ENCODE measurements at places on chromosomes 6 and 20.

DNA sequence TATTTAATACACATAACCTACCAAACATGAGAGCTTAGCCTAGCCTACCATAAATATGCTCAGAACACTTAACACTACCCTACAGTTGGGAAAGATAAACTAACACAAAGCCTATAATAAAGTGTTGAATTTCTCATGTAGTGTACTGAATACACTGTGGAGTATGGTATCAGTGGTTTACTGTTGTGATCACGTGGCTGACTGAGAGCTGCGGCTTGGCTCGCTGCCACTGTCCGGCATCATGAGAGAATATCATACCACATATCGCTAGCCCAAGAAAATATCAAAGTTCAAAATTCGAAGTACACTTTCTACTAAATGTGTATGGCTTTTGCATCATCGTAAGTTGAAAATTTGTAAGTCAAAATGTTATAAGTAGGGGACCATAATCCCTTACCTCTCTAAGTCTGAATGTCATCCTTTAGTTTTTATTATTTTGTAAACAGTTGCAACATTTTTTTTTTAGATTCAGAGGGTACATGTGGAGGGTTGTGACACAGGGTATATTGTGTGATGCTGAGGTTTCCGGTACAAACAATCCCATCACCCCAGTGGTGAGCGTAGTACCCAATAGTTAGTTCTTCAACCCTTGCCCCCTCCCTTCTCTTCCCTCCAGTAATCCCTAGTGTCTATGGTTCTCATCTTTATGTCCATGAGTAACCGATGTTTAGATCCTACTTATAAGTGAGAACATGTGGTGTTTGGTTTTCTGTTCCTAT, 14.6 kb upstream of the TAAR1 start:
- no peak for DNase-seq

GRCh38 chr20:19654921-19655320, 103.1 kb upstream of the RIN2 start:
- no peak for DNase-seq

GRCh38 chr20:24934101-24934661, 14.9 kb upstream of the CST7 start:
- no peak for DNase-seq

DNA sequence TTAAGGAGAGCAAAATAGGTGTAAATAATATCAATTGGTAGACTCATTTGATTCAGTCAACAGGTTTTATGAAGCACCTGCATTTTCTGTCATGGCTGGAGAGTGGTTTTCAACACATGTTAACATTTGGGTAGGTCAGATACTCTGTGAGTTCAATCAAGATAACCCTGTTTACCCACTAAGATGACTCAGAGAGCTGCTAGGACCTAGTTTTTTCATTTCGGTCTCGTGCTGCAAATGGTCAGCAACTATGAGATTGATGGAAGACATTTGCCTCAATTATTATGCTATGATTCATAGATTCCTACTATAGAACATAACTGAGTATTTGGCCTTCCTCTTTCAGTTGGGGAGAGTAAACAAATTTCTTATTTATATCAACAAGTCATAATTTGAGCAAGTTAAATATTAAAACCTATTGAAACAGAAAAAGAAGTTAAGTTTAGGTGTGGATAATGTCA, 391.4 kb upstream of the CITED2 start:
- no peak for DNase-seq

GRCh38 chr6:159065759-159066329, 21.1 kb upstream of the TAGAP start:
- no peak for DNase-seq

DNA sequence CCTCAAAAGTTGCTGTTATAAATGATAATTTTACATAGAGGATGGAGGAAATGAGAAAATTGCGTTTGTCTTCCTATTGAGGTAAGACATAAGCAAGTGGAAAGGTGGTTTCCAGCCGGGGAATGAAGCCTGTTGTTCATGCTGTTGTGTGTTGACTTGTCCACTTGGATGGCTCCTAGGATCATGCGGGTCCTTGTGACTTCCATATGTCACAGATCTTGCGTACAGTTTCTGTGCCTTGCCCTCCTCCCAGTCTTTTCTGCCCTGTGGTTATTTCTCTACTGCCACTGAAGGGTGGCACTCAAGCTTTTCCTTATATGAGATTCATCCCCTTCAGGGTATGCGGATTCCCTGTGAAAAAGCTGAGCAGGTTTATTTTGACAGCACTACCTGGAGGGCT, 116.6 kb downstream of the CARMIL1 start:
- no peak for DNase-seq

DNA sequence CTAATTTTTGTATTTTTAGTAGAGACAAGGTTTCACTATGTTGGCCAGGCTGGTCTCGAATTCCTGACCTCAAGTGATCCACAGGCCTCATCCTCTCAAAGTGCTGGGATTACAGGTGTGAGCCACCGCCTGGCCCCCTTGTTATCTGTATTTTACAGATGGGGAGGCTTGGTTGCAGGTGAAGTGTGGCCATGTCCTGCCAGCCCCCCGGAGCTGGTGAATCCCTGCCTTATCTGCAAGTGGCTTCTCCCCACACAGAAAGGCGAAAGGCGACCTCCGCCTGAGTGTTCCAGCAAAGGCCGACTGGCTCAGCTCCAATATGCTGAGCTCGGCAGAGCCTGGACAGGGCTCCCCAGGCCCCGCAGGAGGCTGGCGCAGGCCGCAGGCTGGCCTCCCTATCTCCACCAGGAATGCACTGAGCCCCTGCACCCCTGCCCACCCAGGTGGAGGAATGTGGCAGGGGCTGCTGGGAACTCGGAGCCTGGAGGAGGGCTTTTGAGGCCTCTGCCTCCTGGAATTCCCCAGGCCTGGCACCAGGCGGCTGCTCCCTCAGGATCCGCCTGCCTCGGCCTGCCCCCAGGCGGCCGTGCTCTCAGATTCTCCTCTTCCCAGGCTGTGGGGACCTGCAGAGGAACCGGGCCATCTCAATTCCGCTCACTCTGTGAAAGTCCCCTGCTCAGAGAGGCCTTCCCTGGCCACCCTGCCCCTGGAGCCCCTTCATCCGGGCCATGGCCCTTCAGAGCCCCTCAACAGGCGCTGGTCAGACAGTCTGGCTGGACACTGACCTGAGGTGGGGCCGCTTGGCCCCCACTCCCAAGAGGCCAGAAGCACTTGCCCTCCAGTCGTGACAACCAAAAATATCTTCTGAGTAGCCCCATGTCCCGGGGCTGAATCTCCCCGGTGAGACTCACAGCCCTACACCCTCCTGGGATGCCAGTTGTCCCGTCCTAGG, 9.3 kb upstream of the LAMA5 start:
- DNase-seq, result no peak

DNA sequence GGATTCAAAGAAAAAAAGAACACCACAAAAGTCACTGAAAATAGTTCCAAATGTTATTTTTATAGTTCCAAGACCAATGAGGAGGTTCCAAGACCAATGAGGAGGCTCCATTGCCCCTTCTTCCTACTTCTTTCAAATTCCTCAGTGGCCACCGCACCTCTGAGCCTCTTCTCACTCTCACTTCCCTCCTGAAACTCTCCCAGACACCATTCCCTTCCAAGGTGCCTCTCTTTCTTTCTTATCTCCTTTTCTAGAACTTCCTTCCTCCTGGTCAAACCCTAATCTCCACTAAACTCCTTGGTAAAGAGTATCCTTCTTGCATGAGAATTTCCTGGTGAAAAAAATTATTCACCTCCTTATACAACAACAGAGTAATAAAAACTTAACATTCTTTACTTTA, 20.4 kb upstream of the MCUR1 start:
- no peak for DNase-seq

- no peak for DNase-seq
Measured at GRCh38 chr6:12029979-12030737, 18.0 kb downstream of the HIVEP1 start.

- DNase-seq, result no peak
Measured at GRCh38 chr20:17823409-17824144, 123.8 kb downstream of the BANF2 start.

DNA sequence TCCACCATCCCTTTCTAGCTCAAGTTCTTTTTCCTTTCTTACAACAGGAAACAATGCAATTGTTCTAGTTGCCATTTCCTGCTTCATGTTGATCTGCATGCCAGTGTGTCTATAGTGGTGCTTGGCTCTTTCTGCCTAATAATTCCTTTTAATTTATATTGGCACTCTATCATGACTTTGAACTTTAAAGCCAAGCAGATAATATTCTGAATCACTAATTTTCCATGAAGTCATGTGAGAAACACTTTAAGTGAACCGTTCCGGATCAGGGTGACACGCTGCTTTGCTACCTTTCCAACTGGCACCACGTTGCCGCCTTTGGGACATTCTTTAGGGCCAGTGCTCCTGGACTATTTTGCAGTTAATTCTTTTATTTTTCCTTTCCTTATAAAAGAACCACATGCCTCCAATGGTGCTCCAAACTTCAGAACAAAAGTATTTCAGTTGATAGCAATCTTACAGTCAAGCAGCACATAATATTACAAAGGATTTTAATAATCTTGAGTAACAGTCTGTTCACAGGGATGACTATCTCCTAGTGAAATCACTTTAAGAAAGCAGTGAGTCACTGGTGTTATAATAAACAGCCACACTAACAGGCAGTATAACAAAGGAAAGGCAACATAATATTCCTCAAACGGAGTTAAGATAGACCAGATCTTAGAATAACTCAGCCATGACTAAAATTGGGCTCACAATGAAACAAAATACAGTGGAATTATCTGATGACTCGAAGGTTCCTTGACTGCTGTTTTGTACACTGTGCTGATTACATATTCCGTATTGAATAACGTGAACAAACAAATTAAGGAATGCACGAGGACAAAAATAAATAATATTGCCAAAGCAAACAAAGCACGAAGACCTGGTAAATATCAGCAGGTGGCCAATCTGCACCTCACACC, 19.0 kb upstream of the BLOC1S5 start:
- DNase-seq, result no peak

DNA sequence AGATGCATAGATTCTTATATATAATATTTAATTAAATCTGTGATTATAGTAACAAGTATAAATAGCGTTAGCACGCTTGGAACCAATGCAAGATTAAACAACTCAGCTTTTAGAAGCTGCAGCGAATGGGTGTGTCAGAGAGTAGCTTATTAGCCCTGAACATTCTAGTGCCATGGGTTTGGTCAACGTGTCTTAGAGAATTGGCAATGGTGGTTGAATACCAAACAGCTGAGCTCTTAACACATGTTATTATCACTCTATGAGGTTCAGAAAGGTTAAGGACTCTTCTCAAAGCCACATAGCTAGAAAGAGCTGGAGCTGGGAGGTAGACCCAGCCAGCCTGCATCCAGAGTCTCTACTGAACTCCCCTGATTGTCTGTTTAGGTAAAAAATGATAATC, 284.2 kb upstream of the CHD6 start:
- no peak for DNase-seq

GRCh38 chr6:125904871-125905270, 51.7 kb upstream of the HINT3 start:
- peak; percentile 21 for DNase-seq

DNA sequence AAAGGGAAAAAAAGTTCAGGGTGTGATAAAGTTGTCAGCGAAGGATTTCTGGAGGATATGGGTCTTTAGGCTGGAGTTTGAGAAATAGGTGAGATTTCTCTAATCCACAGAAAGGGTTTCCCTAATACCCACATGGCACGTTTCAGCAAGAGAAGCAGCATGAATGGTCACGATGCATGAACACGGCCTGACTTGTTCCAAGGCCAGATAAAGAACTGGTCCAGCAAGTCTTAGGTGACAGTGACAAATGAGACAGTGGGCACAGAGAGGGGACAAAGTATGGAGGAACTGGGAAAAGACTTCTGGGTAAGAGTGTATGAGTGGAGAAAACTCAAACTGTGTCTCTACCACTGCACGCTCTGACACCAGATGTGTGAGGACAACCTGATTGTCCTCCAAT, 262.0 kb upstream of the FOXQ1 start:
- DNase-seq, result no peak

- no peak for DNase-seq
Measured at GRCh38 chr6:41013466-41014153, 25.4 kb downstream of the UNC5CL start.

GRCh38 chr6:116010790-116011401, 49.8 kb downstream of the FRK start:
- peak; percentile 5 for DNase-seq

Measured in stimulated activated CD8-positive, alpha-beta memory T cell treated with anti-CD3 and anti-CD28 coated beads, Interleukin-7, amount 100 ng/mL, for 24 hours (primary cell).